ENCODE measurements at places on chromosomes 12 and 14.

DNA sequence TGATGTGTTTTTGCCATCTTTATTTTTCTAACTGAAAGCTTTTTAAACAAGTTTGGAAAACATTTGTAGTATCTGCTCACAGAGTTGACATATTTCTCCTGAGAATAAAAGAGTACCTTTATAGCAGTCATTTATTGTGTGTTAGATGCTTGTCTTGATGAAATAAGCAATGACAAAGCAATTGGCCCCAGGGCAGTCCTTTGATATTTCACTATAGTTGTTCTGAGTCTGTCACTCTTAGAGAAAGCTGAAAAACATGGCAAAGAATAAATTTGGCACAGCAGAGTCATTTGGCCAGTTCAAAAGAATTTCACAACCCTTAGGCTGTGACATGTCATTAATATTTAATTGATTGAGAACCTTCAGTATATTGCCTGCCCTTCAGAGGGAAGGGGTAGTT, 166.2 kb downstream of the PTPRO start:
- no peak for DNase-seq

- DNase-seq = no peak
Observed at GRCh38 chr14:54702014-54702491, 135.1 kb downstream of the SAMD4A start.

DNA sequence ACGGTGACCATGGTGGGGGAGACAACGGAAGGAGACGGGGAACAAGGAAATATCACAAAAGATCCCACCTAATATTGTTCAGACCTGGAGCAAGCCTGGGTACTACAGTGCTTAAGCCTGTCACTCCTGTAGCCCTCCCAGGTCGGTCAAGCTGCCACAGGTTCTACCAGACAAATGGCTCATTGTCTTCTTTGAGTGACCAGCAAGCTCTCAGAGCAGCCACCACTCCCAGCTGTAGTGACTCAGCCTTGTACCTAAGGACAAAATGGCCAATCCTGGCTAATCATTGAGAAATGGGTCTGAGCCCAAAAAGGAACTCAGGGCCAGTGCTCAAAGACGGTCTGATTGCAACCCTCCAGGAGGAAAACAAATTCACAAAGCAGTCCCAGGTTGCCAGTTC, 238.4 kb upstream of the NOS1 start:
- DNase-seq = no peak

DNA sequence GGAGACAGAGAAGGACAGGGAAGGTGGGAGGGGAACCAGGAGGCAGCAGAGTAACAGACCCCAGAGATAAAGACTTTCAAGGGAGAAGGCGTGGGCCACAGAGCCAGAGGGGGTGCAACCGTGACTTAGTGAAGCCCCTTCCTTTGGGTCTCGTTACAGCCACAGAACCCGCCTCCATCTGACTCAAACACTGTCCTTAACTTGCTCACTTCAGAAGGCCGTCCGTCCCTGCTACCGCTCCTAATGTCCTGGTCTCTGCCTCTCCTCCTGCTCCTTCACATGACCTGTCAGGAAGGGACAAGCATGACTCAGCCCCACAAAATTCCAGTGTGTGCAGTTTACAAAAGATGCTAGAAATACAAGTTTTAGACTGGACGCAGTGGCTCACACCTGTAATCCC, 18.0 kb downstream of the RIMBP2 start:
- no peak for DNase-seq

DNA sequence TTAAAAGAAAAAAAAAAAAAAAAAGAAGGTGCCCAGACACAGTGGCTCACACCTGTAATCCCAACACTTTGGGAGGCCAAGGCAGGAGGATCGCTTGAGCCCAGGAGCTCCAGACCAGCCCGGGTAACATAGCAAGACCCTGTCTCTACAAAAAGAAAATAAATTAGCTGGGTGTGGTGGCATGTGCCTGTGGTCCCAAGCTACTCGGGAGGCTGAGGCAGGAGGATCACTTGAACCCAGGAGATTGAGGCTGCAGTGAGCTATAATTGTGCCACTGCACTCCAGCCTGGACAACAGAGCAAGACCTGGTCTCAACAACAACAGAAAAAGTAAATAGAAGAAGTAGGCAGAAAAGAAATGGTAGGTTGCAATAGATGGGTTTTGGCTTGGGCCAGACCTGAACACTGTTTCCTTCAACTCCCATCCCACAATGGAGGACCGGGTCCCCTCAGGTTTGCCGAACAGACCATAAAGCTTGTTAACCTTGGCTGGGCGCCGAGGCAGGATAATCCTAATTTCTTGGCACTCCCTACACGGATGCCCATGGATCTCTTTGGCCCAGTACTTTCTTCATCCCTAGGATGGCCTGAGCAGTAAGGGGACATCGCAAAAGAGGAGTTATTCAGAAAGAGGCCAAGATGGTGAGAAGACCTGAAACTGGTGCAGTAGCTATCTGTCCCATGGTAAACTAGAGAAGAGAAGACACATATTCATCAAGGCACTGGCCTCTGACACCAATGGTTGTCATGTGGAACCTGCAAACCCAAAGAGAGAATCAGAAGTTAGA, 165.5 kb upstream of the CCND2 start:
- no peak for DNase-seq

- peak; percentile 80 for DNase-seq
Observed at GRCh38 chr14:106845286-106846087, 1319.1 kb downstream of the TMEM121 start.

GRCh38 chr14:20692116-20692751, 3.7 kb downstream of the ANG start:
- DNase-seq = no peak

DNA sequence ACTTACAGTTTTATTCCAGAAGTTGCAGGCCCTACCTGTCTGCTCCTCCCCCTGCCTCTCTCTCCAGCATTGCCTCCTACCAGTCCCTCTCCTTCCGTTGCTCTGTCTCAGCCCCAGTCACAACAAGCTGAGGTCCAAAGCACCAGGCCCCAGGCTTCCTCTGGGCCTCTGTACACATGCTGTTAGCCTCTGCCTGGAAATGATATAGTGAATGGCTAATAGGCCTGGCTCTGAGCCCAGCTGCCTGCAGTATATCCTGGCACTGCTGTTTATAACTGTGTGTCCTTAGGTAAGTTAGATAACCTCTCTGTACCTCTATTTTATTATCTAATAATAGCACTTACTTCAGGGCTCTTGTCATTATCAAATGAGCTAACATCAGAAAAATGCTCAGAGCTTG, 114.9 kb upstream of the PWP1 start:
- DNase-seq = no peak

- peak; percentile 27 for DNase-seq
Observed at GRCh38 chr12:12376646-12377448, 20.0 kb downstream of the BORCS5 start.

DNA sequence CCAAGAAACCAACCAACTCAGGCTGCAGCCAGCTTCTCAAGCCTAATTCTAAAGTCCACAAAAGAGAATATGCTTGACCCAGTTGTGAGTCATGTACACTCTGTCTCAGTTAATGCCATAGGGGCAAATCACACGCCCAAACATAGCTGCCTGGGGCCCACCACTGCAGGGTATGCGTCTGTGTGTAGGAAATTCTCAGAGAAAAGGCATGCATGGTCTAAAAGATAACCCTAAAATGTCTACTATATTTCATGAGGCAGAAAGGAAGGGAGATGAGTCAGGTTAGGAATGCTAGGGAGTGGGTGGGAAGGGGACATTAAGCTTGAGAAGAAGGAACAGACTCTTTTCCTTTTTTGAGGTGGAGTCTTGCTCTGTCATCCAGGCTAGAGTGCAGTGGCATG, 22.3 kb upstream of the SPTLC2 start:
- DNase-seq = no peak

GRCh38 chr14:71403656-71404055, 496.4 kb downstream of the PCNX1 start:
- peak; percentile 43 for DNase-seq

DNA sequence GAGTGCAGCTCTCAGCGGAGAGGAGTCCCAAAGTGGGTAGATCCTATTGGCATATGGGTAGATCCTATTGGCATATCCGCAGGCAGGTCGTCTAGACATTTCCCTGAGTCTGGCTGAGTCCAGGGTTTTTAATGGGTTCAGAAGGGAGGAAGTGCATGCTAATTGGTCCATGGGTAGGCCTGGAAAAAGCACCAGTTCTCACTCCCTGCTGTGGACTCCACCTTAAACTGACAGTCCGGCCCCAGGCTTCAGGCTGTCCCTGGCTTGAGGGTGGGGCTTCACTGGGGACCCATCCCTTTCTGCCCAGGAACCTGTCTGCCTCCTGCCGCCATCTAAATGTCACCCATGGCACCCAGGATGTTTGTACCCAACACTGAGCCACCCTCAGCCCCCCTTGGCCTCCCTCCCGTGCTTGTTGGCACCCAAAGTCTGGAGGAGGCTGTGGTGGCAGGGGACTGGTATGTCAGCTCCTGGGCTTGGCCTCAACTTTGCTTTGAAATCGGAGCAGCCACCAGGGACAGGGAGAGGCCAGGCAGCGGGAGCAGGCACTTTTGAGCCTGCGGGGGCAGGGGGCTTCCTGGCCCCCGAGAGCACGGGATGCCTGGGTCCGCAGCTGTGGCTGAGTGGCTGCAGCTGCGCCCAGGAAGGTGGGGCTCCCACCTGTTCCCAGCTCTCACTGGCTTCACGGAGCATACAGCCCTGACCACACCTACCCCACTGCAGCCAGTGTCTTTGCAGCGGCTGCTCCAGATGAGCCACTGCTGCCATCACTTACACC, 29.6 kb upstream of the YAF2 start:
- no peak for DNase-seq

DNA sequence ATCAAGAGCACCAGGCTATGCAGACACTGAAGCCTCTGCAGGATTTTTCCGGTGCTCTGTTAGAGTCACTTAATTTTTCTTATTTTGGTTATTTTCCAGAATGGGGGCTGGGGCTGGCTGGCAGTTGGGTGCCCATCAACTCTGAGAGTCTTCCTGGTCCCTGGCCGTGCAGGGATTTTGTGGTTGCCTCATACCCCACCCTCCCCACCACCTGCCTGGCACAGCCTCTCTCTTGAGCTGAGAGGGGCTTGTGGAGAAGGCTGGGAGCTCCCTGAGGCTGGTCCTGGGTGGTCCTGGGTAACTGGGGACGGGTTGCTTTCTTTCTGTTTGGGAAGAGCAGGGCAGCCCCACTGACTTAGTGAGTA, 23.3 kb downstream of the LRTM2 start:
- no peak for DNase-seq

GRCh38 chr12:100699209-100699608, 95.4 kb upstream of the ANO4 start:
- no peak for DNase-seq

DNA sequence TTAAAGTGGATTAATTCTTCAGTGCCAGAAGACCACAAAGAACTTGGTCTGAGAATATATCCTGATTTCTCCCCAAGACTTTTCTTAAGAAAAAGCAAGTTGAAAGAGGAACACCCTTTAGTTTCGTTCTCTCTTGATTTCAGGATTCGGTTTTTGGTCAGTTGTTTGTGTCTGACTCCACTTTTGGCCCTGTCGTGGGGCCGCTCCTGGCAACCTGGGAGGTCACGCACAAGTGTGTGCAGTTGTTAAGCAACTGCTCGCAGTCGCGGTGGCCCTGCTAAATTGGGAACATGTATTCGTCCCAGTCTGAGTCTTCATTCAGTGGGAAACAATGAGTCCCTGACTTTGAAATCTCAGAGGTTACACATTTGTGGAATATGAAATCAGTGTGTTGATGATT, 68.7 kb downstream of the RGS6 start:
- DNase-seq = peak; percentile 20

- no peak for DNase-seq
Observed at GRCh38 chr12:83388551-83388950, 701.8 kb downstream of the TMTC2 start.

DNA sequence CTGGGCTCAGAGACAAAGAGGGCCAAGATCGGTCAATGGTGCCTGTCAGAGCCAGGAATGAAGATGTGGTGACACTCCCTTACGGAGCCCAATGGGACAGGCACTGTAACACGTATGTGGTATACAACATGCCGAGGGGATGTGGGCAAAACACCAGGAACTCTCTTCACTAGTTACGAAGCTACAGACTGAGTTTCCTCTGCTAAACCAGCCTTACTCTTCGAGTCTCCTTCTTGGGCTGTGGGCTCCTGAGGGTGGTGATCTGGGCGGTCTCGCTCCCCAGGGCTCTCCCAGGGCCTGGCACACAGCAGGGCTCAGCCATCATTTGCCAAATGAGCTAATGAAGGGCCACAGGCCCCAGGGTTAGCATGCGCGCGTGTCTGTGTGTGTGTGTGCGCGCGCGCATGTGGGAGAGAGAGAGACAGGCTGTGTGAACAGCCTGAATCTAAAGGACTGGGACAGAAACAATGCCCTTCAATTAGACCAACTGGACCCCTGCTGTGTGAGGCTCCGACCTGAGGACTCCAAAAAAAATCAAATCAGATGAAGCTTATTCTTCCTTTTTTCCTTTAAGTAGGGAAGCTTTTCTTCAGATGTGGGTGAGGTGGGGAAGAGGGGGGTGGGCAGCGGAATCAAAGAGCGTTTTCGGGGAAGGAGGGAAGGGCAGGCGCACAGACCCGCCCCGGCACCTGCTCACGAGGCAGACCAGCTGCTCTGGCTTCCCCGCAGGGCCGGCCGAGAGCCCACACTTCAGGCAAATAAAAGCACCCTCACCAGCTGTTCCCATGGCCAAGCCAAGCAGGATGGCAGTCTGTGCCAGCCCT, 42.5 kb downstream of the CCDC88C start:
- no peak for DNase-seq

DNA sequence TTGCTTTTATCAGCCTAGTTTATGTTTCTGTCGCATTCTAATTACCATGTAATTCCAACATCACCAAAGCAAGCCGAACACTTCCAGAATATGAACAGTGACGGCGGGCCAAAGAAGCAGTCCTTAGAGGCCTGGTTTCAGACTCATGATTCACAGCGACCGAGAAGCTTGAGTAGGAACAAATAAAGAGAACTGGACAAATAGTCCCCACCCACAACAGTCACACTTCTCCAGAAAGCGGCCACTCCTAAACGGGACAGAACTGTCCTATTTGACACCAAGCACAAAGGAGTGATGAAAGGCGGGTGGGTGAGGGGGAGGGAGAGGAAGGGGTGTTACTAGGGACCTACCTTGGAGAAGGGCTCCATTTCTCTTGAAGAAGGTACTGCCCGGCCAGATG, 136.4 kb downstream of the FOXN3 start:
- DNase-seq = no peak

DNA sequence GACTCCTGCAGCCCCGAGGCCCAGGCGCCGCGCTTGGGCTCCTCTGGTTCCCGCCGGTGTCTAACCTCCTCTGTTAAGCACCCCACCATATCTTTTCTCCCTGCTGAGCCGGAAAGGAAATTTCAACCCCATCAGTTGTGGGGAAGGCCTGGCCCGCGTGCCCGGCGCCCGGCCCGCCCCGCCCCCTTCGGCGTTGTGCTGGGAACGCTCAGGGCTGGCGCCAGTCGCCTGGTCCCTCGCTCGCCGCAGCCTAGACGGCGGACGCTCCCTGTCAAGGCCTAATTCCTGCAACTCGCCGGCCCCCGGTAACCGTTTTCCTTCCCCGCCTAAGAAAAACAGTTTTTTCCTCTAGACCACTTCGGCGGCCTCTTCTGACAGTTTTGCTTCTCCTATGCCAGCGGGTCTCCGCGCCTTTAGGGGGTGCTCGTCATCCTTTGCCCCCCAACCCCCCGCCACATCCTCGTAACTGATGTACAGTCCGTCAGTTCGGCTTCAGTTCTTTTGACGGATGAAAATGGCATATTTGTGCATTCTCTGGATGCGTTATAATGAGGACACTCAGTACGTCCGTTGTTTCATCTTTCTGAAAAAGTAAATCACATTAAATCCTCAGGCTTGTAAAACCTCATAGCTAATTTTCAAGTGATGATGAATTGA, 506 bp upstream of the NAP1L1 start:
- no peak for DNase-seq
